Activated T-helper 1 cell treated with Interleukin-2 at 50 U/mL for 16 hours (primary cell): ENCODE measurements at places on chromosomes 11 and 22.

DNA sequence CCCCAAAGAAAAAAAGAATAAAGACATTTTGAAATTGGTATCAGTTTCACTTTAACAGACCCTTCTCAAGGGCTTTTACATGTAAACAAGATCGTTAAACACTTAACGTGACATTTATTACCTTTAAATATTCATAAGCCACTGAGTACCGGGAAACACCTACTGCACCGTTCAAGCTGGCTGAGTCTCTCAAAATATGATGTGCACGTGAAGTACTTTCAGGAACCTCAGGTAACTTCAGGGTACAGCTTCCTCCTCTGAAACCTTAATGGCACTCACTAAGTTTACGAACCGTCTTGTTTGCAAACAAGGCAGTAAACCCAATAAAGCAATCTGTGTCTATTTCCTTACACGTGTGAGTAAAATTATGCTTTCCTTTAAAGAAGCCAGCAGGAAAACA is 105.5 kb upstream of the TENM4 start:
- DNase-seq: no peak

DNA sequence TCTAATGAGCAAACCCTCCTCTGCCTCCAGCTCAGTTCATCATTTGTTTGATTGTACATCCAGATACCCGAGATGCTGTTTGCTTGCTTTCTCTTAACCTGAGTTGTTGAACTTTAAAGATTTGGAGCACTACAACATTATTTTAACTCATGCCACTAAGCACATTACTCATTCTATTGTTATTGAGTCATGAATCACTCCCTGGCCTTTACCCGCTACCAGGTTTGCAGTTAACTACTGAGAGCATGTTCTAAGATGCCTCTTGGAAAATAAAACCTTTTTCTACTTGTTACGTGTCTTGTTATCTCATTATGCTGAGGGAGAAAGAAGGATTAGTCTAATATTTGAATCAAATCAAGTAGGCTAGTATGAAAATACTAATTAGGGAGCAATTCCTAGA is 720.6 kb upstream of the ANO5 start:
- no peak for DNase-seq

- no peak for DNase-seq
Measured at GRCh38 chr11:130118165-130118564, 41.4 kb upstream of the ST14 start.

DNA sequence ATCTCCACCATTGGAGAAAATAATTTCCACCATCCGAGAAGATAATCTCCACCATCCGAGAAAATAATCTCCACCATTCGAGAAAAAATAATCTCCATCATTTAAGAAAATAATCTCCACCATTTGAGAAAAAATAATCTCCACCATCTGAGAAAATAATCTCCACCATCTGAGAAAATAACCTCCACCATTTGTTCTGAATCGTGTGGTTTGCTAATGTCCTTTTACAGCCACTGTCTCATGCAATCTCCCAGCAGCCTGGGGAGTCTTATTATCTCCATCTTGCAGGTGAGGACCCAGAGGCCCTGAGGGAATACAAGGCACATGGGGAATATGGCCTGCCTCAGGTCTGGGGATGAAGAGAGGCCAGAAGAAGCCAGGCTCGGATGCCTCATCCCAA is 54.1 kb upstream of the TCF20 start:
- no peak for DNase-seq

GRCh38 chr11:32562839-32563599 is 20.6 kb upstream of the EIF3M start:
- DNase-seq: no peak

GRCh38 chr11:111176603-111177002 is 68.9 kb upstream of the POU2AF2 start:
- no peak for DNase-seq

GRCh38 chr22:42967933-42968332 is 47.0 kb downstream of the PACSIN2 start:
- DNase-seq: no peak

- DNase-seq: no peak
Measured at GRCh38 chr11:8234425-8234821, 29.3 kb downstream of the LMO1 start.

DNA sequence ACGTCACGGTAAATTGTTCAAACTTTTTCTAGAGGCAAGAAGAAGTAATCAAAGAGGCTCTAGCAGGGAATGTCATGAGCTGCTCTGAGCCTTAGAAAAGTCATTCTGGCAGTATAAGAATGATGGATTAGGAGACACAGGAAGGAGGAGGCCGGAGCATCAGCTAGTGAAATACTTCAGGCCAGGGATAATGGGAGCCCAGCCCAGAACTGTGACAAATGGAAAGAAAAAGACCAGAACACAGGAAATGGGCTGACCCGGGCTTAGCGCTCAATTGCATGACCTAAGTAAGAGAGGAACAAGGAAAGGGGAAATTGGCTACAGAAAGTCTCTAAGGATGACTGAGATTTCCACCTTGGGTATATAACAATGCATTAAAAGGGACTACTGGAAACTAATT is 108.6 kb downstream of the LARGE1 start:
- no peak for DNase-seq

DNA sequence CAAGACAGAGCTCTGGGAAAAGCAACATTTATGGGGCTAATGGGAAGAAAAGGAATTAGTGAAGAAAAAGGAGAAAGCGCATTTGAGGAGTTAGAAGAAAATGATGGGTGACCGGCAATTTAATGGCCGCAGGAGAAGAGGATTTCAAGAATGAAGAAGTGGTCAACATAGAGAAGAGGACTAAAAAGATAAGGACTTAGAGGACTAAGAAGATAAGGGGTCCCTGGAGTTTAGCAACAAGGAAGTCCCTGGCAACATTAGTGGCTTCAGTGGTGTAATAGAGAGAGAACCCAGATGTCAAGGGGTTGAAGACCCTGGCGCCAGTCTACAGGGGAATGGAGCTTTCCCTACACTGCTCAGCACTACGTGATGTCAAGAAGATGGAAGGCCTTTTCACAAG is 32.3 kb downstream of the WEE1 start:
- DNase-seq: no peak

DNA sequence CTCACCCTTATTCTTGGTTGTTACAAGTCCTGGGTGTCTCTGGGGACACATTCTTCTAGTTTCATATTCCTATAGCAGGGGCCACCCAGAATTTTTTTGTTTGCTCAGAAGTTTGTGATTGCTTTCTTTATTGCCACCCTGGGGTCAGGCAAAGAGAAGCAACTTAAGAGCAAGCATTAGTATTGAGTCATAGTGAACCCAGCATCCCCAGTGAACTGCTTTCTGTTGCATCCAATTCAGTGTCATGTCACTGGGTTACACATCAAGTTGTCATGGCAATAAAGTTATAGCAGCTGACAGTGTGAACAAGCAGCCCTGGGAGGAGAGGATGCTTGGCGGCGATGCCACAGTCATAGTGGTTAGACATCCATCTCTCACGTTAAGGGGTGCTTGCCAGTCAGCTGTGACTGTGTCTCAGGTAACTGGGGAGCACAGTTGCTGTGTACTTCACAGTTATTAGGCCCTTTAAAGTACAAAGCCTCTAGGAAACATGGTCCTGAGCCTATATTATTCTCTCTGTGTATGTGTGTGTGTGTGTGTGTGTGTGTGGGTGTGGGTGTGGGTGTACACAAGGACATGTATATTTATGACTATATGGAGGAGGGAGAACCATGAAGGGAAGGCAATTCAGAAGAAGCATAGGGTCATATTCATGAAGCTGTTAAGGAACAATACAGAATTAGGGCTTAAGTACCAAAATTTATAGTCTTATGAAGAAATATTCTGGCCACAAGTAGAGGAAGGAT is 52.5 kb downstream of the TRIM44 start:
- no peak for DNase-seq

DNA sequence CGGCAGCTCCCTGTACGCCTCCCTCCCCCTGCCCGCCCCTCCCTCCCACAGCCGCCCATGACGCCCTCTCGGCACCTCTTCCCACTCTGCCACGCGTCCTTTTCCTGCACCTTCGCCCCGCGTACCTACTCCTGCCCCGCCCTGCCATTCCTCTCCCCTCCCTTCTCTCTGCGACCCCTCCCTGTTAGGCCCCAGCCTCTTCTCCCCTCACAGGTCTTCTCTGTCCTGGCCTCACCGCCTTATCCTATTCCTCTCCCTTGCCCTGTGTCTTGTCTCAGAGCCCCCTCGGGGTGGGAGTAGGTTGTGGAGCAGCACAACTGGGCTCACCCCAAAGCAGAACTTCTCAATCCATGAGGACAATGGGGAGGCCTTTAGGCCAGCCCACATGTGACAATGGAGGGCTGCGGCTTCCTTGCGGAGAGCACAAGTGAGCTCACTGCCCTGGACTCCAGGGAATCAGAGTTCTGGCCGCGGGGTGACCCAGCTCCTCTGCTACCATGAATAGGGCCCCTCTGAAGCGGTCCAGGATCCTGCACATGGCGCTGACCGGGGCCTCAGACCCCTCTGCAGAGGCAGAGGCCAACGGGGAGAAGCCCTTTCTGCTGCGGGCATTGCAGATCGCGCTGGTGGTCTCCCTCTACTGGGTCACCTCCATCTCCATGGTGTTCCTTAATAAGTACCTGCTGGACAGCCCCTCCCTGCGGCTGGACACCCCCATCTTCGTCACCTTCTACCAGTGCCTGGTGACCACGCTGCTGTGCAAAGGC is 539 bp downstream of the SLC35C1 start:
- DNase-seq: no peak

DNA sequence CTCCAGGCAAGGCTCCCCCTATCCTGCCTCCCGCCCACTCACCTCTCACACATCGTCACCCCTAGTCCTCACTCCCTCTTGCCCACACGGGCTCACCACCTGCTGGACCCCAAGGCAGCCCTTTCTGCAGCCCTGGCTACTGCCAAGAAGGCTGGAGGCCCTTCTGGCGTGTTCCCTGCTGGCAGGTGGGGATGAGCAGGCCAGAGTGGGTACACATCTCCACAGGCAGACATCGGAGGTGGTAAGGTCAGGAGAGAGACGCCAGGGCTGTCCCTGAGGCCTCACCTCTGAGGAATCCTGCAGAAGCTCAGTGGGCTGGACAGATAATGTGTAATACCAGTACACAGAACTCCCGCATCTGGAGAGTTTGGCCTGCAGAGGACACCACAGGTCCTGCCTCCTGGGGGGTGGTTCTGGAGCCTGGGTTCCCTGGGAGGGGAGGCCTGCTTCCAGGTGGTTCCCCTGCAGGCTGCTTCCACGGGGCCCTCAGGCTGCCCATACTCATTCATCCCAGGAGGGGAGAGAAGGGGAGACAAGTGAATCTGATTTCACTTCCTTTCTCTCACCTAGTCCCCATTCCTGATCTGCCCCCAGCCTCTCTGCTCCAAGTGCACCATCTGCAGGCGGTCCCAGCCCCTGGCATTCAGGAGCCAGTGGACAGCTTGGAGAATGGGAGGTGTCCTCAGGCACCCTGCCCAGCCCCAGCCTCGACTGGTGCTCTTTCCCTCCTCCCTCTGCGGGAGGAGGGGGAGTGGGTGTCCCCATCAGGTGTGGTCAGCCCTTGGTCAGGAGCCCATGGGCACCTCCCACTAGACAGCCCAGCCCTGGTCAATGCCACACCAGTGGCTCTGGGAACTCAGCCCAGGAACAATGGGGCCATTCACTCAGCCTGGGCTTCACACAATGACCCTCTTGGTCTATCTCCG is 6.1 kb upstream of the CHST1 start:
- DNase-seq: no peak

- DNase-seq: no peak
Measured at GRCh38 chr22:41898645-41899044, 16.2 kb downstream of the SHISA8 start.

DNA sequence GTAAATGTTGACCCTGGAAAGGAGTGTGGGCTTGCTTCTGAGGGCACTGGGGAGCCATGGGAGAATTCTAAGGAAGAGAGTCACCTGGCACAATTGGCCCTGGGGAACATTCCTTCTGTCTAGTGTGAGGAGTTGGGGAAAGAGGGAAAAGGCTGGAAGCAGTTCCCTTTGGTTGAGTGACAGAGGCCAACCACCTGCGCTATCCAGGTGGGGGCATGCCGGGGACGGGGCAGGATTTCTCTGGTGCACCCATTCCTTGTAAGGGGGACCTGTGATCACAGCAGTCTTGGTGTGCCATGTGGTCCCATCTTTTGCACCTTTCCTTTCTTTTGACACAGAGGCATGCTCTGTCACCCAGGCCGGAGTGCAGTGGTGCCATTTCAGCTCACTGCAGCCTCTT is 92.1 kb upstream of the GRK3 start:
- no peak for DNase-seq

- no peak for DNase-seq
Measured at GRCh38 chr11:96001037-96001436, 77.1 kb upstream of the MTMR2 start.

GRCh38 chr11:102957953-102958352 is 2.4 kb upstream of the MMP13 start:
- no peak for DNase-seq

GRCh38 chr22:50192436-50193204 is 6.9 kb downstream of the TRABD start:
- DNase-seq: peak; percentile 52
